ENCODE measurements at places on chromosomes 2 and 18.

DNA sequence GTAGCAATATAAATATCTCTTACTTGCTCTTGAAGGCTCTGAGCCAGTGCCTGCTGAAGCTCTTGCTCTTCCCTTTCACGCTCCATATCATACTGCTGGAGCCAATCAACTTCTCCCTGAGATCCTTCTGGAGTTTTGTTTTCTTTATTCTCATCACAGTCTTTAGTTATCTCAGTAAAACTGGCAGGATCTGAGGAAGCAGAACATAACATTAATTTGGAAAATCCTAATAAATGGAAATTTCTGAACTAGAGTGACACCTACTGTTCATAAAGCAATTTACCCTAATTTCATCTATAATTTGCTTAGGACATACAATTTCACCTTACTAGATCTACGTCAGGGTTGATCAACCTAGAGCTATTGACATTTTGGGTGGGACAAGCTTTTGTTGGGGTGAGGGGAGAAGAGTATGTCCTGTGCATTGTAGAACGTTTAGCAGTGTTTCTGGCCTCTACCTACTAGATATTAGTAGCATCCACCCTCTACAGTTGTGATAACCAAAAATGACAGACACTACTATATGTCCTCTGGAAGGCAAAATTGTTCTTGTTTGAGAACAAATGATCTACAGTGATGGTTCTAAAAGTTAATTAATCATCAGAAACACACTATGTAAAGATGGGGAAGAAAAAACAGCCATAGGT is 47.2 kb downstream of the VIL1 start:
- DNase-seq = no peak

- DNase-seq = no peak
These were observed 405.2 kb downstream of the NCKAP5 start for GRCh38 chr2:133163111-133163510.

DNA sequence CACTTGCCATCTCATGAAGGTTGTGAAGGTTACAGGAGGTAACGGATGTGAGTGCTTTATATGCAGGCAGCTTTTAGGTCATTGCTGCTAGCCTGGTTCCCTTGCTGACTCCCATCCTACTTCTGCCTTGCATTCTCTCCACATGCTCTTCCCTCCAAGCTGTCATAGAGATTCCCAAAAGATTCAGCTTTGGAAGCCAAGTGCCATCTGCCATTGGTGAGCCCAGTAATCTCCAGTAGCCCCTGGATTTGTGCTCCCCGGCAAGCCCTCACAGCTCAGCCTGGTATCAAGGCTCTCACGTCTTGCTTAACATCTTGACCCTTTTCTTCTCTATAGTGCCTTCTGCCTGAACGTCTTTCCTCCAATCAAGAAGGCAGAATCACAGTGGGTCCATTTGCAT is 61.6 kb downstream of the MYT1L start:
- no peak for DNase-seq

DNA sequence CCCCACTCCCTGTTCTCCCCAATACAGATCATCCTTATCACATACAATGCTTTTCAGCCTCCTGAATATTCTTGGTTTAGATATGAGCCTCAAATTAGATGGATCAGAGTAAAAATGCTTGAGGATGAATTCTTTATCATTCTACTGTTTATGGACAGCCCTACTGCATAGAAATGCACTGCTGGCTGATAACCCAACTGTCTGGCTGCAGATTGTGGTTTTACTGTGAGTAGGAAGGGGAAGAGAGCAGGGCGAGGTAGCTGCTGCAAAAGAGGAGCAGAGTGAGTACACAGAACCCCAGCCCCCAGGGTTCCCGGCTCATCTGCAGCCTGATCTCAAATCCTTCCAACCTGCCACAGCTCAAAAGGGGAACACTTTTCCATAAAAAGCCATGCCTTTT is 29.4 kb upstream of the NCOA1 start:
- no peak for DNase-seq

DNA sequence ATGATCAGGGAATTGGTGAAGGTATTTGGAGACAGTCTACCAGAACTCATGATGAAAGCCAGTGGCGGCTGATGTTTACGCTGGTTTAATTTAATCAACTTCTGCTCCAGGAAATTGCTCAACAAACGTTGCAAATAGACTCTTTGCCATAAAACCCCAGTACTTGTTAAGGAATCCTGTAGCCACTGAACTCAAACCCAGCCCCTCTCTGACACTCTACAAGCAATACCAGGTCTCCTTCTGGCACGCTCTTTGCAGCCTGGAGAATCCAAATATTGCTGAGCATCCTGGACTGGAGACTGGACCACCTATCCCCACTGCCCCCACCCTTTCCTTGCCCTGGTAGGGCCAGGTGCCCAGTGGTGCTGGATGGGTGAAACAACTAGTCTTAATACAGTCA is 308.2 kb downstream of the FBXO15 start:
- DNase-seq = no peak

GRCh38 chr2:133193544-133194361 is 374.5 kb downstream of the NCKAP5 start:
- DNase-seq = no peak

- no peak for DNase-seq
These were observed 109.6 kb downstream of the ICOS start for GRCh38 chr2:204046145-204046544.

DNA sequence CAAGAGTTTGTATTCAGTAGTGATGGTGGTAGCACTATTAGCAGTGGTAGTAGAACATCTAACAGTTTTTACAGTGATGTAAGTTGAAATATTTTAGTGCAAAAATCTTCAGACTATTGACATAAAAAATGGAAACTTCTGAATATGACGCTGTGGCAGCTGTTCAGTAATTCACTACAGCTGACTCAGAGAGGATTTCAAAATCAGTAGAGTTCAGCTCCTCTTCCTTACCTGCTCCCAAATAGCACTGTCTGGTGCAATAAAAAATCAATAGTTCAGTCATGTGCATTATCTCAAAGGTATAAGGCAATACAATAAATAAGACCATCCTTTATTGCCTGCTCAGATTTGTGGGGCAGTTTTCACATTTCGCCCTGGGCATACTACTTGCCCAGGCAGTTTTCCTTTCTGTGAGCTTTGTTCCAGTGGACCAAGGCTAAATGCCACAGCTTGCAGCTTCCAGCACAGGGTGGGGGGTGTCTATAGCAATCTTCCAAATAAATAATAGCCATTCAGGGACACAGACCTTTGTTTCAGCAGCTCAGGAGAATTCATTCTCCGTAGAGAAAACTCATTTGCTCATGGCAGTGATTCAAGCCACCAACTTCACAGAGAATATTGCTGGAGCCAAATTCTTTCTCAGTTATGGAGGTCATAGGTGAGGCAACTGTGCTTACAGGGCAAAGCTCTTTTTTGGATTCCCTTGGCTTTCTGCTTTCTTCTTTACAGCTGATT is 33.9 kb upstream of the GORASP2 start:
- DNase-seq = no peak

GRCh38 chr2:6730003-6730402 is 135.7 kb downstream of the CMPK2 start:
- no peak for DNase-seq

GRCh38 chr2:239125726-239126675 is 274.8 kb downstream of the HDAC4 start:
- no peak for DNase-seq

DNA sequence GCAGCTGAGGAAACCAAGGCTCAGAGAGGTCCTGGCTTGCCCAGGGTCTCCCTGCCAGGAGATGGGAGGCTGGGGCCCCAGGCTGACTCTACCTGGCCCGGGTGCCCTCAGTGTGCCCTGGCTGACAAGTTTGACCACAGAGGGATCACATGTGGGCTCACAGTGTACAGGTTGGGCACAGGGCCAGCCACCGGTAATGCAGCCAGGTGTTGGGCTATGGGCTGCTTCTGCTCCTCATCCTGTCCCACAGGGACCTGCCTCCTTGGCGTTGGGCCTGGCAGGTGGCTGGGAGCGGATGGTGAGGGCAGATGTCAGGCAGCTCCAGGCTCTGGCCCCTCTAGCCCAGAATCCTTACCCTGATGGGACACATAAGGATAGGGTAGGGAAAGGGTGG is 250.5 kb downstream of the LOXHD1 start:
- DNase-seq = no peak

DNA sequence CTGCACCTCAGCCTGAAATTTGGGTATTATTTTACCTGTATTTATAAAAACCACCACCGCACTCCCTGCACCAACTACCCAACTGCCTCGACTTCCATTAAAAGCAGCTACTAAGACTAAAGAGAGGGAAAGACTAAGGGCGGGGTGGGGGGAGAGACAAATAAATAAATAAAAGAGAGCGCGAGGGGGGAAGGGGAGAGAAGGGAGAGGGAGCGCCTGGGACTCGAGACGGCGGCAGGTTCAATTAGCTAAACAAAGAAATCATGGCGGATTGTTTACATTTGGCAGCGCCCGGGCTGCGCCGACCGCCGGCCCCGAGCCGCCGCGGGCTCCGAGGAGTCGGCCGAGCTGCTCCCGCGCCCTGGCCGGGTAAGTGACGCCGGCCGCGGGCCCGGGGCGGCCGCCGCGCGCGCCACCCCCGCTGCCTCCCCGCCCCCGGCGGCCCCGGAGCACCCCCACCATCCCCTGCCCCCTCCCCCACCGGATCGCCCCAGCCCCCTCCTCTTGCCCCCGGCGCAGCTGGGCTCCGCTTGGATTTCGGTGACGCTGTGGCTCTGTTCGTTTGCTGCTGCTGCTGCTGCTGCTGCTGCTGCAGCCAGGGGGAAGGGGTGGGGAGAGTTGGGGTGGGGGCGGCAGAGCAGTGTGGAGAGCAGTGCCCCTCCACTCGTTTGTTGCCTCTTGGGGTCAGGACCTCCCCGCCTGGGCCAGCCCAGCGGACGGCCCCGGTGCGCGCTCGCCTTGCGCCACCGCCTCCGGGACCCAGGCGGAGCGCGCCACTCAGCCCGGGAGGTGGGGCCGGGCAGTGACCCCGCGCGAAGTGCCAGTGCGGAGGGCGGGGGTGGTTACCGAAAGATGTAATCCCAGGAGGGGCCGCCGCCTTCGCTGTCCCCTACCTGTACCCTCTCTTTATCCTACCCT is 187.2 kb upstream of the FANCL start:
- no peak for DNase-seq

DNA sequence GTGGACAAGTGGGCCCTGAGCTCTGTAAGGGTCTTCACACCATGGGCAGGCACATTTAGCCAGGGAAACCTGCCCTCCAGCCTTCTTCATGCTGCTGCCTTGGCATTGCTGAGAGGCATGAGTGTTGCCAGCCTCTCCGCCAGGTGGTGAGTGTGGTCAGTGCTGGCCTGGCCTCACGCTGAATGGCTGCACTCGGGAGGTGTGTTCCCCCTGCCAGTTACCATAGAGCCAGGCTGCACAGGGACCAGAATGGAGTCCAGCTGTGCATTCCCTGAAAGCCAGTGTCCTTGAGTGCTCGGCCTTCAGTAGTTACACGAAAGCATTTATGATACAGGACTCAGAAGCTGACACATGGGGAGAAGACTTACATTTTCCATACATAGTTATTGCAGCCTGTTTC is 139.7 kb downstream of the ATP9B start:
- no peak for DNase-seq

DNA sequence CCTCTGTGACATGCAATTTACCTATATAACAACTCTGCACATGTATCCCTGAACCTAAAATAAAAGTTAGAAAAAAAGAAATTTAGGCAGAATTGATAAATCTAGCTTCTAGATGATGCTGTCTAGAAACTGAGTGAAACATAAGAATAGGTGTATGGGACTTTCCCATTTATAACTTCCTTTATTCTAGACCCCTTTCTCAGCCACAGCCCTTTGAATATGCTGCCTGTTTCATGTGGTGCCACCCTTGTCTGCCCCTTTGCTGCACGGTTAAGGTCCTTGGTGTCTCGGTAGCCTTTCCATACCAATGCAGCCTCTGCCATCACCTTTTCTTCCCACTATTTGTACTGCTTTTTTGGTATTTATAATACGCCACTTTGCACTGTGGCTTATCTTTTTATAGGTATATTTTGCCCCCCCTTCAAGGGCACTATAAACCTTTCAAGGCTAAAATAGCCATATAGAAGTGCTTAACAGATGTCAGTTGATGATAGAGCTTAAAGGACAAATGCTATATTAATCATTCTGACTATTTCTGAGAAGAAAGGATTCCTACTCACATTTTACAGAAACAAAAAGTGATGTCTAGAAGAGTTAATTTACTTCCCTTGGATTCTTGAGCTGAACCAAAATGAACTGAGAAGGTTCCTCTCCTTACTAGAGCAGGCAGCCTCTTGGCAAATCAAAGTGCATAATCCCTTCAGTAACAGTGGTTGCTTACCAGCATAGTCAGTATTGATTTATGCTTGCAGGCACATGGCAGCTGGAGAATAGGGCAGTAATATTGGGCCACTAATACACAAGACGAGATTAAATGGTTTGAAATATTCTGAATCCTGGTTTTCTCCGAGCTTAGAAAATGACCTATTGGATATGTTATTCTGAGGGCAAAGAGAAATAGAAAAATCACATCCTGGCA is 88.1 kb upstream of the CYP26B1 start:
- no peak for DNase-seq

DNA sequence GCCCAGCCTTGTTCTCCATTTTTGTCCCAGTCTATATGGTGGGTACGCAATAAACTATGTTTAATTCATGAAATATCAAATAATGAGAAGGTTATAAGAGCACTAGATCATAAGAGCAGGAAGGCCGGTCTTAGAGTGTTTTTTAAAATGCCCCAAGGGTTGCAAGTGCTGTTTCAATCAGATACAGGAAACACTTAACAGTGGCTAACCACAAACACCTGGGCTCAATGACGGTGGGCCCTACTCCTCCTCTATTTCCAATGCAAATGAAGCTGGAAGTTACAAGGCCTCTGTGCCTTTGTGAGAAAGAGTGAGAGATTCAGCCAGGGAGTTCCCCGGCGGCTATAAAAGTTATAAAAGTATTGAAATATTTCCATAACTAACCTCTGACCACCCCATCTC is 18.9 kb upstream of the WDR33 start:
- peak; percentile 40 for DNase-seq
